ENCODE measurements at places on chromosomes 16 and 17.

DNA sequence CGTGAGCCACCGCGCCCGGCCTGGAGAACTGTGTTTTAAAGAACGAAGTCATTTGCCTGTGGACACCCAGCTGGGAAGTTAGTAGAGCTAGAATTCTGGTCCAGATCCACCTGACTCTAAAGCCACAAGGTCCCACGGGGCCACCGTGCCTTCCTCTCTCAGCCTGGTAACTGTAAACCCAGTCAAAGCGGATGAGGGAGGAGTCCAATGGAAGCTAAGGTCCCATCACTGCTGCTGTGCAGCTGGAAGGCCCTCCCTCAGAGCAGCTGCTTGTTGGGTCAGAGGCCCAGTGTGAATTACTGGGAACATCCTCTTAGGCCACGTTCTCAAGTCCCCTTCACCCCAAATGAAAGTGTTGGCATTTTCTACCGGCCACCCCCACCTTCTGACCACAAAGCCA lies 48.8 kb upstream of the CACNG5 start:
- DNase-seq = no peak

GRCh38 chr16:75695708-75696107 lies 5.6 kb downstream of the DUXB start:
- DNase-seq = no peak

DNA sequence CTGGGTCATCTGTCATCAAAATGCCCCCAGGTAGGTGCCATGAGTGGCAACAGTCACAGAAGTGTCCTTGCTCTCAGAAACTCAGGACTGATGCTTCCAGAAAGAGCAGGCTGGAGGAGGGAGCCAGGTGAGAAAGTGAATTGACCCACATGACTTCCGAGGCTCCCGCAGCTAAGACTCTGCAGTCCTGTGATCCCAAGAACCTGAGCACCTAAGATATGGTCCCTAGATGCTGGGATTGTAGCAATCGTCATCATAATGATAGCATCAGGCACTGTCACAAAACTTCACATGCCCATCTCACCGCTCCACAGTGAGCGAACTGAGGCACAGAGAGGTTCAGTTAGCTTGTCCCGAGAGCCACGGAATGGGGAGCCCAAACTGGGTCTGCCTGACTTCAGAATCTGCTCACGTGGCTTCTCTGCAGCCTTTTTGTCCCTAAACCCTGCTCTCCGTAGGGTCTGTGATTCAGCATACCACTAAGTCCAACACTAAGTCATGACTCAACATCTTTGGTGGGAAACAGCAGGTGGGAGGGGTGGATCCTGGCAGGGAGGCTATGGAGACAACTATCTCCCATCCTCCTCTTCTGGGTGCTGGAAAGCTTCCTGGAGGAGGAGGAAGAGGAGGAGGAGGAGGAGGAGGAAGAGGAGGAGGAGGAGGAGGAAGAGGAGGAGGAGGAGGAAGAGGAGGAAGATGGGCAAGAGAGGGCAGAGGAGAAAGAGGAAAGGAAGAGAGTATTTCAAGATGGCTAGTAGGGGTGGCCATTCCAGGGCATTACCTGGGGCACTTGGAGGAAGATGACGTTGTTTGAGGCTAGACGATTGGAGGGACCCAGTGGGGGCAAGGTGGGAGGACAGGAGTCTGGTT lies 55.5 kb upstream of the DLX4 start:
- DNase-seq = no peak

- DNase-seq = no peak
Observed at GRCh38 chr17:17951524-17951923, 20.7 kb downstream of the TOM1L2 start.

DNA sequence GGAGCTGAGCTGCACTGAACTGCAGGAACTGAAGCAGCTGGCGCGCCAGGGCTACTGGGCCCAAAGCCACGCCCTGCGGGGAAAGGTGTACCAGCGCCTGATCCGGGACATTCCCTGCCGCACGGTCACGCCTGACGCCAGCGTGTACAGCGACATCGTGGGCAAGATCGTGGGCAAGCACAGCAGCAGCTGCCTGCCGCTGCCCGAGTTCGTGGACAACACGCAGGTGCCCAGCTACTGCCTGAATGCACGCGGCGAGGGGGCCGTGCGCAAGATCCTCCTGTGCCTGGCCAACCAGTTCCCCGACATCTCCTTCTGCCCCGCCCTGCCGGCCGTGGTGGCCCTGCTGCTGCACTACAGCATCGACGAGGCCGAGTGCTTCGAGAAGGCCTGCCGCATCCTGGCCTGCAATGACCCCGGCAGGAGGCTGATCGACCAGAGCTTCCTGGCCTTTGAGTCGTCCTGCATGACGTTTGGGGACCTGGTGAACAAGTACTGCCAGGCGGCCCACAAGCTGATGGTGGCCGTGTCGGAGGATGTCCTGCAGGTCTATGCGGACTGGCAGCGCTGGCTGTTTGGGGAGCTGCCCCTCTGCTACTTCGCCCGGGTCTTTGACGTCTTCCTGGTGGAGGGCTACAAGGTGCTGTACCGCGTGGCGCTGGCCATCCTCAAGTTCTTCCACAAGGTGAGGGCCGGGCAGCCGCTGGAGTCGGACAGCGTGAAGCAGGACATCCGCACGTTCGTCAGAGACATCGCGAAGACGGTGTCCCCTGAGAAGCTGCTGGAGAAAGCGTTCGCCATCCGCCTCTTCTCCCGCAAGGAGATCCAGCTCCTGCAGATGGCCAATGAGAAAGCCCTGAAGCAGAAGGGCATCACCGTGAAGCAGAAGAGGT lies 17.3 kb upstream of the ATP6V0C start:
- DNase-seq = no peak

- DNase-seq = no peak
Observed at GRCh38 chr16:85637061-85637807, 24.1 kb downstream of the GSE1 start.

GRCh38 chr17:73599599-73599998 lies 44.6 kb downstream of the SDK2 start:
- no peak for DNase-seq

DNA sequence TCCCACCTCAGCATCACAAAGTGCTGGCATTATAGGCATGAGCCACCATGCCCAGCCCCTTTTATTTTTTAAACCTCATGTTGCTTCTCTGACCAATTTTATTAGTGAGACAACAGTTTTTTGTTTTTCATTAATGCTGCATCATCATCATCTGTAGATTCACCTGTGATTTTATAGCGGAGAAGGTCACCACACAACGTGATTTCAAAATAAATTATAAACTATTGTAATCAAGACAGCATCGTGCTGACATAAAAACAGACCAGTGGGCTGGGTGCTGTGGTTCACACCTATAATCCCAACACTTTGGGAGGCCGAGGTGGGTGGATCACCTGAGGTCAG lies 28.7 kb upstream of the METTL9 start:
- DNase-seq = no peak

GRCh38 chr17:57082441-57082840 lies 2.6 kb upstream of the AKAP1 start:
- no peak for DNase-seq

DNA sequence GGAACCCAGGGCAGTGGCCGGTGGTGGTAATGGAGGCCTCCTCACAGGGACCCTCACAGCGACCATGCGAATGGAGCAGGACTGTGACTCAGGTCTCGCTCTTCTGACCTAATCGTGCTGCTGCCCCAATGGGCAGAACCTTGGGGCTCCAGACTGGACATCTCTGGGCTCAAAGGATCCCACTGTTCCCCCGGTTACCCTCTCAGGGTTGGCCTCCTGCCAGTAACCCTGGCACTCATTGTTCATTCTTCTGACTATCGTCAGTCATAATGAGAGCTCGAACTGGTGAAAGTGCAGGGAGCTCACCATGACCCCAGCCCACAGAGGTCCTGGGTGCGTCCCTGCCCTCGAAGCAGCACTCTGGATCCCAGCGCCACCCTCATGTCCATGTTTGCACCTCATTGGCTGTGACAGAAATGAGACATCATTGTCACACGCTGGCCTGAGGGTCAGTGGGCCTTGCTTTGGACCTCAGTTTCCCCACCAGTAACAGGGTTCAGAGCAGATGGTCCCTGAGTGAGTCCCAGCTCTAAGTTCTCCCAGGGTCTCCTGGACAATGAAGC lies 4.0 kb upstream of the NPRL3 start:
- DNase-seq = no peak

DNA sequence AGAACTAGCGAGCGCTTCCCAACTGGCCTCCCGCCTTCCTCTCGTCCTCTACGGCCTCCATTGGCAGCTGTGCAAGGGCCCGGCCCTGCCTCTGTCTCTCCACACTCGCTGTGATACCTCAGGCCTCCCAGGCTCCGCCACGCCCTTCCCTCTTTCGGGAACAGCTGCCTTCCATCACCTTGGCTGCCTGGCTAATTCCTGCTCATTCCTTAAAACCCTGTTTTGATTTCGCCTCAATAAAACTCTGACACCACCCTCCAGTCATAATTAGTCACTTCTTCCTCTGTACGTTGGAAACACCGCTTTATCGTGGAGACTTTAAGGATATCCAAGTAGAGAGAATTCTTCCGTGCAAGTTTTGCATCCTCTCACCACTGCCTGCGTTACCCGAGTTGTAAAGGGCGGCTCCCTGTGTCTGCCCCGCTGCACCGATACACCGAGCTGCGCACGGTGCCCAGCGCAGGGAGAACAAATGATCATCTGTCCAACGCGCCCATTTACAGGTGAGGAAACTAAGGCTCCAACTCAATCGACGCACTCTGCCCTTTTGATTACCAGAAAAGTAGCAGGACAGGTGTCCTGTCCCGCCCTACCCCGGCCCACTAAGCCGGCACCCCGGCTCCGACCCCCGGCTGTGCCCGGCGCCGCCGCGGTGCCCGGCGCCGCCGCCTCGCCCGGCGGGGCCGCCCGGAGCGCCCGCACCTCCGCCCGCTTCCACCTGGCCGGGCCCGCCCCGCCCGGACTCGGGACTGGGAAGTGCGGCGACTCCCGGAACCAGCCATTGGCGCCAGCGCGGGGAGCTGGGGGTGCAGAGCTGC lies 139.7 kb downstream of the SEC14L1 start:
- DNase-seq = no peak

DNA sequence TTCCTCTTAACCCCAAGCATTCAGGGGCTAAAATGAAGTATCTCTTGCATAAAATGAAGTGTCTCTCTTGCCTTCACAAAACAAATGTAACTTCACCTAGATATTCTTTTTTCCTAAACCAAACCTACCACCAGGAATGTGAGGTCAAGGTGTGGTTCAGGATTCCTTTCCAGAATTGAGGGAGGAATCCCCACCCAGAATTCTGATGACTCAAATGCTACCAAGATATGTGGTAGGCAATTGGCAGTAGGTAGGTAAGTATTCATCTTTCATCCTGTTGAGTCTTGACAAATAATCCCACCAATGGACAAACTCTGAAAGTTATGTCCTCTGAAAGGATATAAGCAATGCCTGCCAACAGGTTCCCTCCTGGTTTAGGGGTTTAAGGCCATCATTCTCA lies 26.2 kb downstream of the TRIM16 start:
- no peak for DNase-seq

GRCh38 chr16:69514356-69514755 lies 51.4 kb upstream of the NFAT5 start:
- DNase-seq = no peak

- DNase-seq = no peak
Observed at GRCh38 chr16:70267516-70267915, 15.8 kb upstream of the EXOSC6 start.

DNA sequence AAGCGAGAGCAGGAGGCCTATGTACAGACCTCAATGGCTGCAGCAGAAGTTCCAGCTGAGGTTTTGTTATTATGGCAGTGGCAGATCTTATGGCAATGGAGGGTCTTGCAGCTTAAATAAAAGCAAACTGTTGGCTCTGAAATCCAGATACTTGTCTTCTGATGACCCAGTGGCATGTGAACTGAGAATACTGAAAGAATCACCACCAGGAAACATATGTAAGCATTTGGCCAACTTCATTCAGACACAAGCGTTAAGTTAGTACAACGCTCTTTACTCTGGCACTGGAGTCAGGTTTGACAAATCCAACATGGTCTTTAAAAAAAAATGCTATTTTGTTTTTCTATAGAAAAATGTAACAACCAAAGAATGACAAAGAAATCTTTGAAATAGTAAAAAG lies 70.5 kb downstream of the CFDP1 start:
- DNase-seq = no peak

GRCh38 chr17:36829676-36830075 lies 107.6 kb upstream of the LHX1 start:
- DNase-seq = no peak

DNA sequence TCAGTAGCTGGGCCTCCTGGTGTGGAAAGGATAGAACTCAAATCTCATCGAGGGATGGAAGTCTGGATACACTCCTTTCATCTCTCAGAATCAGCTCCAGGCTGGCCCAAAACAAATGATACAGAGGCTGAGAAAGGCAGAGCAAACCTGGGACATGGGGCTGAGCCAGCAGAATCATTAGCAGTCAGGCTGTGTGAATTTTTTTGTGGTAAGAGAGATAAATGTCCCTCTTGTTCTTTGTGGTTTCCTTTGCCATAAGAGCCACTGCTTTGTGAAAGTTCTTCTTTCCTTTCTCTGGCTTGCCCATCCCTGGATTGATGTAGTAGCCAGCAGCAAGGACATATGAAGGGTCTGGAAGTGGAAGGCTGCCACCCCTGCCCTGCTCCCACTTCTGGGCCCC lies 146.2 kb downstream of the CDH13 start:
- no peak for DNase-seq

- no peak for DNase-seq
Observed at GRCh38 chr17:76537578-76538280, at the start of gene CYGB. Gene CYGB, minus strand, starts transcription at chr17:76537709. Its CDS starts 167 bp downstream, at chr17:76537542.

DNA sequence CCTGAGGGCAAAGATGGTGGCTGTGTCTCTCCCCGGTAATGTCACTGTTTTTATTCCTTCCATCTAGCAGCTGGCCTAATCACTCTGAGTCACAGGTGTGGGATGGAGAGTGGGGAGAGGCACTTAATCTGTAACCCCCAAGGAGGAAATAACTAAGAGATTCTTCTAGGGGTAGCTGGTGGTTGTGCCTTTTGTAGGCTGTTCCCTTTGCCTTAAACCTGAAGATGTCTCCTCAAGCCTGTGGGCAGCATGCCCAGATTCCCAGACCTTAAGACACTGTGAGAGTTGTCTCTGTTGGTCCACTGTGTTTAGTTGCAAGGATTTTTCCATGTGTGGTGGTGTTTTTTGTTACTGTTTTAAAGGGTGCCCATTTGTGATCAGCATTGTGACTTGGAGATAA lies 5.5 kb upstream of the RAPGEFL1 start:
- no peak for DNase-seq

GRCh38 chr17:32910769-32911168 lies 17.2 kb upstream of the TMEM98 start:
- no peak for DNase-seq
